ENCODE measurements at places on chromosomes 16 and 17.

DNA sequence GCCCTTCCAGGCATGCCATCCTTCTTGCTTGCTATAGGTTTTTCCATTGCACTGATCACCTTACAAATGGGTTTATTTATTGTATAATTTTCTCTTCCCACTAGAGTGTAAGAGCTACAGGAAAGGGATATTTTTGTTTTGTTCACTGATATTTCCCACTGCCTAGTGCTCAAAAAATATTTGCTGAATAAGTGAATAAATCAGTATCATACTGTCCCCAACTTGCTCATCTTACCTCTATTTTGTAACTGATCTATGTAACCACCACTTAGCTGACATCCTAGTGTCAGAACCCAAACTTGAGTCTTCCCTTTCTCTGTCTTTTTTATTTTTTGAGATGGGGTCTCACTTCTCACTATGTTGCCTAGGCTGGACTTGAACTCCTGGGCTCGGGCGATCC lies 87.6 kb upstream of the TBC1D3K start:
- no peak for DNase-seq

DNA sequence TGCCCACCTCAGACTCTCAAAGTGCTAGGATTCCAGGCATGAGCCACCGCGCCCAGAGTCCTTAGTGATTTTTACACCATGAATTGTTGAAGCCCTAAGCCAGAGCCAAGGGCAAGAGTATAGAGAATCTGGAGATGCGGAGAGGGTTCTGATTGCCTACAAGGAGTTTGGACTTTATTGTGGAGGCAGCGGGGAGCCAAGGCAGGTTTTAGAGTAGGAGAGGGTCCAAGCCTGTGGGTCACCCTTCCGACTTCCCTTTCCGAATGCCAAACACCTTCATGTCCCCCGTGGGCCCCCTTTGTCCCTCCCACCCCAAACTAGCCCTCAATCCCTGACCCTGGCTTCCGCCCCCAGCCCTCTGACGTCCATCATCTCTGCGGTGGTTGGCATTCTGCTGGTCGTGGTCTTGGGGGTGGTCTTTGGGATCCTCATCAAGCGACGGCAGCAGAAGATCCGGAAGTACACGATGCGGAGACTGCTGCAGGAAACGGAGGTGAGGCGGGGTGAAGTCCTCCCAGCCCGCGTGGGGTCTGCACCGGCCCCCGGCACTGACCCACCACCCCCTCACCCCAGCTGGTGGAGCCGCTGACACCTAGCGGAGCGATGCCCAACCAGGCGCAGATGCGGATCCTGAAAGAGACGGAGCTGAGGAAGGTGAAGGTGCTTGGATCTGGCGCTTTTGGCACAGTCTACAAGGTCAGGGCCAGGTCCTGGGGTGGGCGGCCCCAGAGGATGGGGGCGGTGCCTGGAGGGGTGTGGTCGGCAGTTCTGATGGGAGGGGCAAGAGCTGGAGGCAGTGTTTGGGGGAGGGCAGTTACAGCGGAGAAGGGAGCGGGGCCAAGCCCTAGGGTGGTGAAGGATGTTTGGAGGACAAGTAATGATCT lies 7.1 kb downstream of the MIEN1 start:
- no peak for DNase-seq

DNA sequence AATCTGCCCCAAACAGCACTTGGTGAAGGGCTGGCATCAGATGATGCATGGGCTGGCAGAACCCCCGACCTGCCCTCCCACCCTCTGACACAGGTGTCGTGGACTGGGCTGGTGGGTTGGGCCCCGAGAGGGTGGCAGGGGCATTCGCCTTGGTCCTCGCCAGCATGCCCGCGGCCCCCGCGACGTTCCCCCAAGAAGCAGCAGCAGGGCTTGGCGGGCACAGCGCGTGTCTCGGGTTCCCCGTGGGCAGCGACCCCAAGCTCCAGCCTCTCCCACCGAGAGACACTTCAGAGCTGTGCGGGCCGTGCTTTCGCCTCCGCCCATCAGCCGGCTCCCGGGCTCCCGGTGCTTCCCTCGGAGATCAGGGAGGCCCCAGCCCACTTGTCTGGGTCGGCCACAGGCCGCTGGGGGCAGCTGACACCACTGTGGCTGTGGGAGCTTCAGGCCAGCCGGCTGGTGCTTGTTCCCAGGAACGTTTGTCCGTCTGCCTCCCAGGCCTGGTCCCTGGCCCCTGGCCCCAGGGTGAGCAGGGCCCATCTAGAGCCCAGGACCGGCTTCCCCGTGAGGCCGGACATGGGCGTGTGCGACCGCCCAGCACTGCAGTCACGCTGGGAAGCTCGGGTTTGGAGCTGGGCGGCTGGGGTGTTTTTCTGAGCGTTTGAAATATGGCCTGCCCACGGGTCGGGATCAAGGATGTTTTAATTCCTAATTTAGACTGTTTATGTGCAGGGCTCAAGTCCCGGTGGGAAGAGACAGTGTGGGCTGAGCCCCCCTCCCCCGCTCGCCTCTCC lies 16.6 kb downstream of the CACNA1H start:
- no peak for DNase-seq

GRCh38 chr17:50087246-50087911 lies 7.8 kb upstream of the PDK2 start:
- peak; percentile 55 for DNase-seq

DNA sequence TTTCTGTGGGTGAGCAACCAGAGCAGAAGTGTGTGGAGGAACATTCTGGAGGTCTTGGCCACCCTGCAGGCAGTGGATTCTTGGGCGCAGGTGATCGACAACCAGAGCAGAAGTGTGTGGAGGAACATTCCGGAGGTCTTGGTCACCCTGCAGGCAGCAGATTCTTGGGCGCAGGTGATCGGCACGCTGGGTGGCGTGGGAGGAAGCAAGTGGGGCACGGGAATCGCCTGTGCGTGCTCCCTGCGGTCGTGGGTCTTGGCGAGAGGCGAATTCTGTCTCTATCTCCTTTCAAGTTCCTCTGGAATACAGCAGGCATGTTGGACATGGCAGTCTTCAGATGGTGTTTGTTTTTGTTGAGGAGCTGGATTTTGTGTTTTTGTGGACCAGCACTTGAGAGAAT lies 30.7 kb upstream of the ZNF750 start:
- DNase-seq: no peak

DNA sequence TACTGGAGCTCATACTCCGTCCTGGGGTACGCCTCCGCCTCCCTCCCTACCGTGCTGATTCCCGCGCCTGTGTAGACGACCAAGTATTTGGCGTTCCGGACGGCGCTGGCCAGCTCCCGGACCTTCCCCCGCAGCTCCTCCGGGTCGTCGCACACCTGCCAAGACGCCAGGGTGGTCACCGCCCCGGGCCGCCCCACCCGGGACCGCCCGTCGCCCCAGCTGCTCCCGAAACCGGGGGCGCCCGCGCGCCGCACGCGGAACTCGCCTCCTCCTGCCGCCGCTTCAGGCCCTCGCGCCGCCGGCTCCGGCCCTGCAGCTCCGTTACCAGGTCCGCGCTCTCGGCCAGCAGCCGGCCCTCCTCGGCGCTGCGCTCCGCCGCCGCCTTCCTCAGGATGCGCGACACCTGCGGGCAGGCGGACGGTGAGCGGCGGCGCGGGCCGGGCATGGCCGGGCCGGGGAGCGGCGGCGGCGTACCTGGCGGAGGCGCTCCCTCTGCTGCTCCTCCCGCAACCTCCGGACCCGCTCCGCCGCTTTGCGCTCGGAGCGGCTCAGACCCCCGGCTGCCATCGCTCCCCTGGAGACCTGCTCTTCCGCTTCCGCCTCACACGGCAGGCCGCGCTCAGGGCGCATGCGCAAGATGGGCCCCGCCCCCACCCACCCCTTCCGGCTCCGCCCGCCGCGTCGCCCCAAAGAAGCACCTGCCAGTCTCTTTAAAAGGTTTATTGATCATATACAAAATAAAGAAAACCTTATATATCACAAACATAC lies at the start of gene SIRT7:
Gene SIRT7, minus strand, starts transcription at position 612 of the 768 bp plus-strand sequence. Its CDS starts 45 bp downstream, at position 567.
- peak; percentile 73 for DNase-seq

DNA sequence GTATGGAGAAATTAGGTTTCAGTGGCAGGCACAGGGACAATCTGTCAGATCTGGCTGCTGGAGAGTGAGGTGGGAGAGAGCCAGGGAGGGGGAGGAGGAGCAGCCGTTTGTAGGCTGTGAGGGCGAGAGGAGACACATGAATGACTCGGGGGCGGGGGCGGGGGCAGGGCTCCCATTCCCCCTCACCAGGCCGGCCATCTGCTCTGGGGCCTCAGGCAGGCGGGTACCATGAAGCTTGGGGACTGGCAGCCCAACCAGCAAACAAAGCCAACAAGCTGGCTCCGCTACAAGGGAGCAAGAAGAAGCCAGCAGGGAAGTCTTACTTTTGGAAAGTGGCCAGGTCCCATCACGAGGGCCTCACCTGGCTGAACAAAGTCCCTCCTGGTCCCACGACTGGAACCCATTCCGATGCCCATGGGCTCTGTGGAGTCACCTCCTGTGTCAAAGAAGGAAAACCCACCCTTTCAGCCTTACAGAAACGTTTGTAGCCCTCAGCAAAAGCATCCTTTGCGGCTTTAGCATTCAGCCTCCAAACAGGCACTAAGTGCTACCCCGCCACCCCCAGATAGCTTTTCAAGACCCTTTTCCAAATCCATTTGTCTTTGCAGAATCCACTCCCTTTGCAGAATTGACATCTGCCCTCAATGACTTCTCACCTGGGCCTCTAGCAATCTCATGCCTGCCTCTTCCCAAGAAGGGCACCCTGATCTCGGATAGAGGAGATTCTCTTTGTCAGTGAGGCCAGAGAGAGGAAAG lies 9.2 kb upstream of the SSTR2 start:
- no peak for DNase-seq

- no peak for DNase-seq
Measured at GRCh38 chr17:75637551-75637950, 4.3 kb downstream of the SMIM5 start.

- DNase-seq: no peak
Measured at GRCh38 chr16:54933281-54934011, 2.8 kb downstream of the IRX5 start.

DNA sequence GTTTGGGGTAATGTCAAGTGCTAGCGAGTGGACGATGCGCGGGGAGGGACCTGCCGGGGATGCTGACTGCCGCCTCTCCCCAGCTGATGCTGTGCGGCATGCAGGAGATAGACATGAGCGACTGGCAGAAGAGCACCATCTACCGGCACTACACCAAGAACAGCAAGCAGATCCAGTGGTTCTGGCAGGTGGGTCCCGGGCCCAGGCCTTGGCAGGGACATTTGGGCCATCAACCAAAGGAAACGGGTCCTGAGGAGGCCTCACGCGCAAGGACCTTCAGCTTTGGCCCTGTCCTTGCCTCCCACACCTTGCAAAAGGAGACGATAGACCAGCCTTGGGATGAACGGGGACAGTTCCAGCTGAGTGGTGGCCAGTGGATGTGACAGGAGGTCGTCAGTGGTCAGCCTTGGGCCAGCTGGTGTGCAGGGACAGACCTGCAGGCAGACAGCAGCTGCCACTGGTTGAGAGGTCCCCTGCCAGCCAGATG lies 13.6 kb upstream of the CLEC18A start:
- no peak for DNase-seq

GRCh38 chr16:31377210-31377903 lies 15.8 kb upstream of the ITGAD start:
- no peak for DNase-seq

- DNase-seq: no peak
Measured at GRCh38 chr17:71486261-71486660, 634.6 kb upstream of the SOX9 start.

DNA sequence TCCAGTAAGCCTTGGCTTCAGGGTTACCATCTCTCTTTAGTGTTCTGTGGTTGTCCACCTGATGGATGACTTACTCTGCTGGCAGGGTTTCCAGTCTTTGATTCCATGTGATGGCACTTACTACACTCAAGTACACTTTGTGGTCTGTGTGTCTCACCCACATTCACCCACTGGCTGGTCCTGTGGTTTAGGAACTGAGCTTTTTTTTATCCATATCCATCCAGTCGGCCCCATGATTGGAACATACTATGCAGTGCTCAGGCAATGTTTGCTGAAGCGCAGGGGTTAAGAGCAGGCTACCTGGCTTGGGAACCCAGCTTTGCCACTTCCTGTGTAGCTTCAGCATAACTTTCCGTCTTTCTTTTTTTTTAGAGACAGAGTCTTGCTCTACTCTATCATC lies 2.8 kb upstream of the FUS start:
- DNase-seq: no peak
